ENCODE measurements at places on chromosomes 2 and 18. TPM values are rescaled to one million over a fixed set of nuclear protein-coding genes. Genes with fewer than 3 reads are reported as not detected.

DNA sequence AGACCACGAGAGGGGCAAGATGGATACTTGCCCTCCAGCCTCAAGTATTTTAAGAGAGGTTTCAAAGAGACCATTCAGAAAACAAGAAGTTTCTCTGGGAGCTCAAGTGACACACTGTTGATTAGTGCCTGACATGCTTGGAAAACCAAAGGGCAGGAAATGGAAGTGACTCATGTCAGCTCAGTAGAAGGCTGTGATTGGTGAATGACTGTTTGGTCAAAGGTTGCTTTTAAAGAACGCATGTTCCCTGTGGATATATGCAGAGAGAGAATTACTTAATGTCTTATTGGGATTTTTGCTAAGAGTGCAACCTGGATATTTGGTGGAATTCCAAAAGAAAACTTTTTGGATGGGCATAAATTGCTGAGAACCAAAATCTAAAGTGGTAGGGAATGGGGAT is 549.9 kb downstream of the XIRP2 start:
- no peaks in the 10 kb centered on the region for H3K27me3 ChIP-seq
- DNase-seq = no peak
- no peak overlapping the region for H3K27ac ChIP-seq
- H3K4me3 ChIP-seq = no peak overlapping the region
- no peaks in the 10 kb centered on the region for H3K36me3 ChIP-seq

- H3K4me1 ChIP-seq = no peaks in the 10 kb centered on the region
- no peaks in the 10 kb centered on the region for H3K36me3 ChIP-seq
- no peak overlapping the region for H3K4me3 ChIP-seq
- no peak for DNase-seq
These were observed 189.7 kb downstream of the ADCYAP1 start for GRCh38 chr18:1094409-1094808.

DNA sequence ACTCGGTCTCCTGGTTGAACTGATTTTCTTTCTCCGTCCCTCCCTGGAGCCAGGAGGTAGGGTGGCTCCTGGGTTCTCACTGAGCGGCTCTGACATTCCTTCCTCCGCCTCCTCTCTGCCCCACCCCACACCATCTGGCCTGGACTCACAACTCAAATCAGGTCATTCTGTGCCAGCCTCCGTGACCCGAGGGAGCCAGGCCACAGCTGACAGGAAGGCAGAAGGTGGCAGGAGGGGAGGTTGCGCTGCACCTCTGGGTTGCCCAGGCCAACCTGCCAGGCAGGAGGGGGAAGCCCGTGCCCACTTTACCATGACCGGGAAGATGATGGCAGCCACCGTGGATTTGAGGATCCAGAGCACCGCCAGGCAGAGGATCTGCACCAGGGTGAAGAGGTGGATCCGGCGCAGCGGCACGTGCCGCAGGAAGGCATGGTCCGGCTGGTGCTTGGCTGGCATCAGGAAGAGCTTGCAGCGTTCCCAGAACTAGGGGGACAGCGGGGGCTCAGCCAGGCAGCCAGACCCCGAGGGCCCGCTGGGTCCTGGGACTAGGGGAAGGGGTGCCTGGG is 28.3 kb downstream of the MTHFD2 start:
- H3K4me1 ChIP-seq = peaks cover 6% of the 10 kb centered on the region
- H3K36me3 ChIP-seq = no peaks in the 10 kb centered on the region
- peak; percentile 68 for DNase-seq
- H3K27me3 ChIP-seq = no peaks in the 10 kb centered on the region
- H3K27ac ChIP-seq = no peak overlapping the region
- H3K4me3 ChIP-seq = no peak overlapping the region

DNA sequence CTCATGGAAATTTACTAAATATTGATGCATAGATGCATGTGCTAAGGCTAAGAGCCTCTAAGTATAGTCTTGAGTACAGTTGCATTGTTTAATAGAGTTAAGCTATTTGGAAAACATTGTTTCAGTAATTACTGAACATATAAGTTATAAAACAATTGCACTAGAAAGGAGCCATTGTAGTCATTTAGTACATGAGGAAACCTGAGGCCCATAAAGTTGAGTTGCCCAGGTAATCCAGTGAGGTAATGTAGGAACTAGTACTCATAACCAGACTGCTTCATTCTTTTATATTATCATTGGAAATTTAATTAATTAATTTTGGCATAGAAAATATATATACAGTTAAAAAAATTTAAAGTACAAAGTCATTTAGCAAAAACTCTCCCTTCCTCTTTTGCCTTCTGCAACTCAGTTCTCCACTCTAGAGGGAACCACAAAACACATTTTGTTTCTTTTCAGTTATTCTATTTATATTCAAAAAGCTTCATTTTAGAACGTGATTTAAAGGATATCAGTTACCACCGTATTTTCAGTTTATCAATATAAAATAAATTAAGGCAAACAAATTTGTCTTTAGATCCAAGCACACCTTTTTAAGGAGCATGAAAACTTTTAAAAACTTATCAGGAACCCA is 27.8 kb upstream of the TBR1 start:
- H3K27ac ChIP-seq = no peak overlapping the region
- H3K27me3 ChIP-seq = no peaks in the 10 kb centered on the region
- H3K4me1 ChIP-seq = no peaks in the 10 kb centered on the region
- no peaks in the 10 kb centered on the region for H3K36me3 ChIP-seq
- DNase-seq = no peak

- H3K4me3 ChIP-seq = no peak overlapping the region
- H3K27ac ChIP-seq = no peak overlapping the region
- H3K4me1 ChIP-seq = no peaks in the 10 kb centered on the region
- no peaks in the 10 kb centered on the region for H3K27me3 ChIP-seq
- DNase-seq = no peak
- H3K36me3 ChIP-seq = no peaks in the 10 kb centered on the region
These were observed 57.1 kb downstream of the CD226 start for GRCh38 chr18:69890558-69890957.

DNA sequence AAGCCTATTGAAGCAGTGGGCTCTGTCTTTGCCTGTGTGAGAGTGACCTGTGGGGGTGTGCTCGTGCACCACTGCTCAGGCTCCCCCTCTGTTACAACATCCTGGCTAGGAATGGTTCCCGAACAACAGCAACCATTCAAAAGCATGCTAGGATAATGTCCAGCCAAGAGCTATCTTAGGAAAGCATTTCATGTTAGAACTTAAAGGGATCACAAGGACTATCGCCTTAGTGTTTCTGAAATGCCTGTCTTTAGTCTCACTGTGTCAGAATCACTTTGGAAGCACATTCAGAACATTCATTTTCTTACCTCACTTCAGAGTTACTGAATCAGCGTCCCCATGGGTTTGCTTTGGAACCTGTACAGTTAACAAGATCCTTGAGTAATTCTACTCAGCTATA is 134.9 kb upstream of the DSEL start:
- no peaks in the 10 kb centered on the region for H3K27me3 ChIP-seq
- no peaks in the 10 kb centered on the region for H3K36me3 ChIP-seq
- no peak overlapping the region for H3K4me3 ChIP-seq
- no peak overlapping the region for H3K27ac ChIP-seq
- no peak for DNase-seq

DNA sequence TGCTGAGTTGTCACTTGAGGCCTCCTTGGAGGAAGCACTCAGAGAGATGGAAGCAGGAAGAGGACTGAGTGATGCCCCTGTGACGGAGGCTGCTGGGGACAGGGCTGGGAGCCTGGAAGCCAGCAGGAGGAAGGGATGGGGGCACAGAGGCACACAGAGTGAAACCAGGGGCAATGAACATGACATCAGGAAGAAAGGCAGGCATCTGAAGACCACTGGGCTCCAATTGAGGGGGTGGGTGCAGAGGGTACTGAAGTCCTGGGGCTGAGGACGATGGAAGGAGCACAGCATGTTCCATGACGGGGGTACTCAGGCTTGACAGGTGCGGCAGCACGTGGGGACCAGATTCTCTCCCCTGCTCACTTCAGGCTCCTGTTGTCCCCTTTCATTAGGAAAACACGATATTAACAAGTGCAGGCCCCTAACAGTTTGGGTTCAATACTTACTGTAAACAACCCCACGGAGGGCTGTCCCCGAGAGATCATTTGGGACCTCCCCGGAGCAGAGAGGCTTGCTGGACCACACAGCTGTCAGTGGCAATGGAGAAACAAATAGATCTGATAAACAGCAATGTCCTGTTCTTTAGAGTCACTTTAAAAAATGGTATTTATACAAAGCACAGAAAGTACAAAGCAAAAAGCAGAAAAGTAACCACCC is 8.7 kb downstream of the INPP5D start:
- H3K27ac ChIP-seq = no peak overlapping the region
- no peak overlapping the region for H3K4me3 ChIP-seq
- H3K27me3 ChIP-seq = no peaks in the 10 kb centered on the region
- no peak for DNase-seq

- no peaks in the 10 kb centered on the region for H3K36me3 ChIP-seq
- DNase-seq = no peak
- no peak overlapping the region for H3K27ac ChIP-seq
- H3K27me3 ChIP-seq = no peaks in the 10 kb centered on the region
- H3K4me1 ChIP-seq = no peaks in the 10 kb centered on the region
These were observed 10.4 kb downstream of the FEZ2 start for GRCh38 chr2:36587556-36587955.

- H3K4me1 ChIP-seq = no peaks in the 10 kb centered on the region
- no peaks in the 10 kb centered on the region for H3K36me3 ChIP-seq
- no peak for DNase-seq
These were observed 148.6 kb downstream of the MAIP1 start for GRCh38 chr2:200104015-200104414.

- H3K4me3 ChIP-seq = no peak overlapping the region
- H3K27me3 ChIP-seq = no peaks in the 10 kb centered on the region
- peaks cover 5% of the 10 kb centered on the region for H3K4me1 ChIP-seq
These were observed 32.7 kb upstream of the HPCAL1 start for GRCh38 chr2:10269711-10270610.

GRCh38 chr18:52764316-52764715 is 424.3 kb downstream of the DCC start:
- no peaks in the 10 kb centered on the region for H3K4me1 ChIP-seq
- no peak overlapping the region for H3K4me3 ChIP-seq
- no peak for DNase-seq

DNA sequence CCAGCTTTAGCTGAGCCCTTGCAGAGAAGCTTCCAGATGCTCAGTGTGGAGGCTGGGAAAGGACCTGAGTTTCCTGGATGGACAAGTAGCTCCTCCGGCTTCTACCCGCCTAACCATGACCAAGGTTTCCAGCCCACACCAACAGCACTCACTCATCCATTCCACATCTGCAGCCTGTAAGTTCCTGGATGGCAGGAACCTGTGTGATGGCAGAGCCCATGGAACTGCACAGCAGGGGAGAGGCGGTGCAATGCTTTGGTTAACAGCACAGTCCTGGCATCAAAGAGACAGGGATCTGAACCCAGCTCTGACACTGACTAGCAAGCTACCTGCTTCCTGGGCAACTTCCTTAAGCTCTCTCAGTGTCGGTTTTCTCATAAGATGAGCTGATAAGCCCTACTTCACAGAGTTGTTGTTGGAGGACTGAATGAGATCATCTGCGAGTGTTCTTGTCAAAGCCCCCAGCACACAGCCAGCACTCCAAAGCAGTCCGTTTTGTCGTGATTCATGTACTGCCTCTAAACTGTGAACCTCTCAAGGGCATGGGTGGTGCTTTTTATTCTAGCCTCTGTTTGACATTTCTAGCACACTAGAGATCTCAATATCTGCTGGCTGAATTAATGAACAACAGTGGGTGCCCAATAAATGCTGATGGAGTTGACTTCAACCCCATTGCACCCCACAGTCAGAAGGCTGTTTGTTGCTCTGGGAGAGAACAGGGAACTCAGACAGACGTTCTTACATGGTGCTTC is 41.6 kb upstream of the OTOF start:
- H3K27ac ChIP-seq = no peak overlapping the region
- H3K4me3 ChIP-seq = no peak overlapping the region
- no peak for DNase-seq
- no peaks in the 10 kb centered on the region for H3K4me1 ChIP-seq
- H3K36me3 ChIP-seq = no peaks in the 10 kb centered on the region

DNA sequence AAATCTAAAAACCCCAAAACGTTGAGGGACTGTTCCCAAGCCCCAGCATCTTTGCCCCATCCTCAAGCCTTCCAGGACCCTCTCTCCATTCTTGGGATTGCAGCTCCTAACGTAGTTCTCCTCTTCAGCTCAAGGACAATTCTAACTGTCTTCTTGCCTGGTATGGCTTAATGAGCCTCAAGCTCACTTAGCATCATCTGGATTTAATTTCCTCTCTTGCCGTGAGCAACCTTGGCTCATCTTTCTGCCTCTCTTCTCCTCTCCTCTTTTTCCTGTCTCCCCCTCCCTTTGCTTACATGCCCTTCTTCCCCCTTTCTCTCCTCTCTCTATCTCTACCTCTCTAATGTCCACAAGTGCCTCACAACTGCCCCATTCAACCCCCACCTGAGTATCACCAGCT is 44.2 kb downstream of the TACR1 start:
- DNase-seq = no peak
- no peaks in the 10 kb centered on the region for H3K36me3 ChIP-seq

DNA sequence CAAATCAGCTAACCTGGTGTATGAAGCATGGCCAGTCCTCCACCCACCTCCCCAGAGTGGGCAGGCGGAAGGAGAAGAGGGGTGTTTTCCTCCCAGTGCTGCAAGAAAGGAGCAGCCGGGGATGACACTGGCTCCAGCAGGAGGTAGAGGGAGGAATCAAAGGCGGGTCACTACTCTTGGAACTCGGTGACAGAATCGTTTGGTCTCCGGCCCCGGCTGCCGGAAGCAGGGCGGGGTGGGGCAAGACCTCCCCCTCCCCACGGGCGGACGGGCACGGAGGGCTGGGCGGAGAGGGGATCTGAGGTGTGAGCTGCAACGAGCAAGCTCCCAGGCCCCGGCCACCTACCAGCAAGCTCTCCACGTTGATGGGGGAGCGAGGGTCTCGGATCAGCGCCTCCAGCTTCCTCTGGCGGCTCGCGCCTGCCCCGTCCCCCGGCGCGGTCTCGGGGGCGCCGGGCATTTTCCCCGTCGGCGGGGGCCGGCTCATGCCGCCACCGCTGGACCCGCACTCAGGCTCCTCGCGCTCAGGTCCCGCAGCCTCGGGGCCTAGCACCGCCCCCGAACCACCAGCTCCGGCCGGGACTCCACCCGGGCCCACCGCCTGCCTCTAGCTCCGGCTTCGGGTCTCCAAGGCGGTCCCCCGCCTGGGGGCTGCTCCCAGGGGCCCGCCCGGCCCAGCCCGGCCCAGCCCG is 640 bp downstream of the ROCK2 start:
- peak overlapping the region; percentile 94 for H3K4me3 ChIP-seq
- H3K4me1 ChIP-seq = peaks cover 35% of the 10 kb centered on the region

- H3K4me3 ChIP-seq = no peak overlapping the region
- peaks cover 11% of the 10 kb centered on the region for H3K4me1 ChIP-seq
- no peak overlapping the region for H3K27ac ChIP-seq
- no peaks in the 10 kb centered on the region for H3K27me3 ChIP-seq
These were observed 19.7 kb downstream of the PTPN18 start for GRCh38 chr2:130375291-130376266.

Gene APCDD1
- 10.2 TPM for polyA plus RNA-seq

Gene NT5DC4
- polyA plus RNA-seq = not detected

Gene VAMP8
- 137 TPM for polyA plus RNA-seq

Gene BMPR2
- 5.6 TPM for polyA plus RNA-seq

Gene FEV
- 3.9 TPM for polyA plus RNA-seq

Gene FABP1
- 2.1 TPM for polyA plus RNA-seq

Gene NCOA1
- 6.2 TPM for polyA plus RNA-seq

Gene IL1R2
- polyA plus RNA-seq = 1.9 TPM

Gene AGXT
- polyA plus RNA-seq = 0.07 TPM

Gene LRP2
- not detected for polyA plus RNA-seq

Gene MC4R
- polyA plus RNA-seq = 0.05 TPM

All from pancreas (tissue), 10 donors.